Suppressor macrophage treated with lipopolysaccharide for 1 hour (primary cell): ENCODE measurements at places on chromosomes 12 and 14.

DNA sequence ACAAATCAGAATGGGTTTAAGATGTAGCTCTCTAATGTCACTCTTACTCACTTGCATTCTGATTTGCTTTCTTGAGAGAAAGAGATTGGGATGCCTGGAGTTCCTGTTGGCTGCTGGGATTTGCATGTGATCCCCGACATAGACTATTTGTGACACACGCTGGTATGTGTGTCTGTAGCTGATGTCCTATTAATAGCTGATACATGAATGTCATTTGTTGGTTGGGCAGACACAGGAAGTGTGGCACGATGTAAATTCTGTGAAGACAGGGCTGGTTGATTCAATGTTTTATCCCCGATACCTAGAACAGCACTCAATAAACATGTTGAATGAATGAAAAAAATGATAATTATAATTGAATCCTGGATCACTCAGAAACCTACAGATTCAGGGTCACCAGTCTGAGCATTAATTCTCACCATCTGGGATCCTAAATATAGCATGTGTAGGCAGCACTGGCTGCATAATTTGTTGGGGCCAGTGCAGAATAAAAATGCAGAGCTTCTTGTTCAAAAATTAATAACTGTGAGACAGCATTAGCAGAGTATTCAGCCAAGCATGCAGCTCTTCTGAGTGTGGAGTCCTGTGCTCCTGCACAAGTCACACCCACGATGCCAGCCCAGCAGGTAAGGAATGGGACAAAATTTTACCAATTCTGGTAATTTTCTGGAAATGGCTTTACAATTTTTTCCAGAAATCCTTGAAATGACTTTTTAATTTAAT lies 35.5 kb upstream of the SOCS2 start:
- no peak for DNase-seq

DNA sequence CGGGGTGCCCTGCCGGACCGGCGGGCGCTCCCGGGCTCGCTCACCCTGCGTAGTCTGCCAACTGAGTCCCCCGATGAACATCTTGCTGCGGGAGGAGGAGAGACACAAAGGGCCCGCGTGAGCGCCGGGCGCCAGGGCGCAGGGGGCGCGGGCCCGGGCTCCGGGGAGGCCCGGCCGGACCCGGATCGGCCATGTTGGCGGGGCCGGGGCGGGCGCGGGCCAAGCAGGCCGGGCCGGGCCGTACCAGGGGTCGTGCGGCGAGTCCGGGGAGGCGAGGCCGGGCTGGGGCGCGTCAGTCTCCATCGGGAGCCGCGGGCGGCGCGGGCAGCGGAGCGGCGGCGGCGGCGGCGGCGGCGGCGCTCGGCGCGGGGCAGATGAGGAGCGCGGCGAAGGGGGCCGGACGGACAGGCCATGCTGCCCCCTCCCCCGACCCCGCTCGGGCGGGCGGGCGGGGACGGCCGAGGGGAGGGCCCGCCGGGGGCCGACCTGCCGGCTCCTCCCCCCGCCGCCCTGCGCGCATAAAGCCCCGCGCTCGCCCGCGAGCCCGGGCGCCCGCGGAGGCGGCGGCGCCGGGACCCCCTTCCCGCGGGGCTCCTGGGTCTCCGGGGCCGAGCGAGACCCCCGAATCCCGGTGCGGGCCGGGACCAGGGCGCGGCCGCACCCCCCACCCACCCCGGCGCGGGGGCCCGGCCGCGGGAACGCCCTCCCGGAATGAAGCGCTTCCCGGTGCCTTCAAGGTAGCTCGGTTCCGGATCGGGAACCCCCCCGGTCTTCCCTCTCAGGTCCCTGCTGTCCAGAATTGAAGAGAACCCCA lies at the start of gene MSI1:
TSS of gene MSI1 (minus strand) at position 376 of the 814 bp plus-strand sequence. CDS start at position 303, 73 bp downstream.
- peak; percentile 41 for DNase-seq

DNA sequence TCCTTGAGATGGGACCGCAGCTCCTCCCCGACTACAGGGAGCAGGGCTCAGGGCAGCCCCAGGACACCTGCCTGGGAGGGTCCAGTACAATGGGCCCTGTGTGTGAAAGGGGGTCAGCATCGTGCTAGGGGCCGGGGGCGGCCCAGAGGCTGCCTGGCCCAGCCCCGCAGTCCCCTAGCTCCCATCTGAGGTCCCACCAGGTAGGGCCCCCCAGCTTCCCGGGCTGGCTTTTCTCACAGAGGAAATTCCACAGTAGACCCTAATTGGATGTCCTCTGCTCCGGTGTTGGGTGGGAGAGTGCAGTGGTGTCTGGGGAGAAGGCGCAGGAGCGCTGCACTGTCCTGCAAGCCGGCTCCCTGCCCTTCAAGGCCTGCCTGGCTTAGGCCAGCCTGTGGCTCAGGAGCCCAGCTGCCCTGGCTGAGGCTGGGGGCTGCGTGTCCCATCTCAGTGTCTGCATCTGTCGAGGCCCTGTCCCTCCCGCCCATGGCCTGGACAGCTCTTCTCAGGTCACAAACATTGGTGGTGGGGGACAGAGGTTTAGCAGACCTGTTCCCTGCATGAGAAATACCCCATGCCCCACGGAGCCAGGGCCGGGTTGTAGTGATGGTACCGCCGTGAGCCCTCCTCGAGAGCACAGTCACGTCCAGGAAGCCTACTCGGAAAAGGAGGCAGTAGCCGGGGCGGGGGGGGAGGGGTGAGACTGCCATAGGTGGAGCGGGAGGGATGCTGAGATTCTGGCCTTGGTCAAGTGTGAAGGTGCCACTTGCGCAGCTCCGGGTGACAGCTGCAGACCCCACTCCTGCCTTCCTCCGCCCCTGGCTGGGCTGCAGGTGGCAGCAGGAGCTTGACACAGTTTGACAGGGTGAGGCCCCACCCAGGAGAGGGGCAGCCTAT lies 11.6 kb downstream of the HIP1R start:
- DNase-seq = no peak

DNA sequence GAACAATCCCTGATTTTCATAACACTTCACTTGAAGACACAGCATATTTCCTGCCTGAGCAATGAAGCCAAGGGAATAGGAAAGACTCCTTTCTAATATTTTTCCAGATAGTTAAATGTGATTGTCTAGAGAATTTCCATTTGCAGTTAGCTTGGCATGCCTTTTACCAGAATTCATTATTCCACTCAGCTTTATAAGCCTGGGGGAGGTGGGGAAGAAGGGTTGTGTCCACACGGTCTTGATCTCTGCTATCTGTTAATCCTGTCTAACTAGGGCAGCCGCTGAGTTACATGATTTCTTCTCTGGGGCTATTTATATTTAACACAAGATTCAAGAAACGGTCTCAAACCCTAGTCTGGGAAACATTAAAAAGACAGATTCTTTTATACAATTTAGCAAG lies 146.6 kb upstream of the FSCB start:
- DNase-seq = no peak

DNA sequence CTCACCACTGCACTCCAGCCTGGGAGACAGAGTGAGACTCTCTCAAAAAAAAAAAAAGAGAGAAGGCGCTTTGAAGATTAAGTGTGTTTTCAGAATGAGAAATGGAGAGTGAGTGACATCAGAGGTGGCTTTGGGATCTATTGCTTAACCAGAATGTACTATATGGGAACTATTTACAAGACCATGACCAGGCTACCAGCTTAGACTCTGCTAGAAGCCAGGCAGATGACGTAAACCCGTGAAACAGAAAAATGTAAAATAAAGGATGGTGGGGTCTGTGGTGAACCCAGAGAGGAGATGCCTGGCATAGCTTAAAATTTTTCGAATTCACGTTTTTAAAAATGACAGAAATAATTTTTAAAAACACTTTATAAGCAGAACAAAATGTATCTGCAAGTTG lies 82.0 kb downstream of the IFT43 start:
- DNase-seq = no peak

GRCh38 chr12:121872546-121873215 lies 14.0 kb upstream of the HPD start:
- peak; percentile 20 for DNase-seq

GRCh38 chr12:127268213-127268612 lies 998.8 kb upstream of the TMEM132C start:
- peak; percentile 55 for DNase-seq

DNA sequence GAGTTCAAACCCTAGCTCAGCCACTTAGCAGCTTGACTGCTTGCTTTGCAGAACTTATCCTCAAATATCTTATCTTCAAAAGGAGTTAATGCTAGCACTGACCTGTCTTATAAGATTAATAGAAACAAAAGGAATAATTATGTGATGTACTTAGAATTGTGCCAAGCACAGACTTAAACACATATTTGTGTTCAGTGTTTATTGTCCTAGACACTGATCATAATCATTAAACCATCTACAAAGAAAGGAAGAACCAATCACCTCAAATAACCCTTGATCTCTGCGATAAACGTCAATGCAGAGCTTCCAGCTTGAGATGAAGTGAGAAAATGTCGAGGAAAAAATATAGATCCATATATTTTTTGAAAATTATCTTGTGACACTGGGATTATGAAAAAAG lies 73.1 kb downstream of the ATXN7L3B start:
- no peak for DNase-seq

DNA sequence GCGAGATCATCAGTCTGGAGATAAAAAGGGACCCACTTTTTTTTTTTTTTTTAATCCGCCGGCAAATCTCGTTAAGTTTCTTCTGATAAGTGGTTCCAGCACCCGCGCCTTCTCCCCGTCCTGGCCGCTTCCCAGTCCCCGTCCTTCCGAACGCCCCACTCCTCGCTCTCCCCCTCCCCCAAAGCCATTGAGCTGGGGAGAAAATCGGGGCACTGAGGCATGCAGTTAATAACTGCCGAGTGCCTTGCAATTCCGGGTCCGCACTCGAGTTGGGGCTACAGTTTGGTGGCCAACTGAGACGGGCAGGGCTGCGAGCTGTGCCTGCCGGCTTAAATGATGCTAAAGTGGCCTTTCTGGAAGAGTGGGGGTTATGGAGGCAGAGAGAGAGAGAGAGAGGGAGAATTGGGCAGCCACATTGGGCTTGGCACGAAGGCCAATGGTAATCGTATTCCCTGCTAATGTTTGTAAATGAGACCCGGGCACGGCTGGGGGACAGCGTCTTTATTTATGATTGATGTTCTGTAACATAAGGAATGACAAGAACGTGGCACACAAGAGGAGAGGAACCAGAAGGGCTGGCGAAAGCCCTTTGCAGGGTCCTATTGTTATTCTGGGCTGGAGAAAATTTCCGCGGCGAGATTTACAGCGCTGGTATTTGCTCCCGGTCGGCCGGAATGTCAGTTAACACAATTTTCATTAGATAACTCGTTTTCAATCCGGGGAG lies 115.4 kb upstream of the MYL2 start:
- no peak for DNase-seq

- DNase-seq = no peak
Measured at GRCh38 chr12:11563785-11564739, 85.4 kb upstream of the ETV6 start.

GRCh38 chr14:61430066-61430757 lies 108.8 kb downstream of the PRKCH start:
- DNase-seq = no peak

DNA sequence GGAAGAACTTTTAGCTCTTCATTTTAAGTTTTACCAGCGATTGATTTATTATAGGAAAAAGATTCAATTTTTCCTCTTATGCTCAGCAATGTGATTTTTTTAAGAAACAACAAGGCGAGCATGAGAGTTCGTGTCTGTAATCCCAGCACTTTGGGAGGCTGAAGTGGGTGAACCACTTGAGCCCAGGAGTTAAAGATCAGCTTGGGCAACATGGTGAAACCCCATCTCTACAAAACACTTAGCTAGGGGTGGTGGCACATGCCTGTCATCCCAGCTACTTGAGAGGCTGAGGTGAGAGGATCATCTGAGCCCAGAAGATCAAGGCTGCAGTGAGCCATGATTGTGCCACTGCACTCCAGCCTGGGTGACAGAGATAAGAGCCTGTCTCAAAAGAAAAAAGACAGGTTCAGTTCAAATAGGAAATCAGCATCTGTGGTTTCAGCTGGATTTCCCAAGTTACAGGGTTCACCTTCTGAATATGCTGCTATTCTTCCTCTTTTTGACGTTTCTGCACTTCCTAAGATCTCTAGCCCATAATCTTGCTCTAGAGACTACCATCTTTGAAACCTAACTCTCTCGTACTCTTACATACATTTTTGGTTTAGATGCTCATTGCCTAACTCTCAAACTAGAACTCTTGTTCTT lies 274.7 kb downstream of the SEC23A start:
- DNase-seq = no peak

GRCh38 chr14:49992036-49992435 lies 99.2 kb downstream of the ARF6 start:
- no peak for DNase-seq

GRCh38 chr12:68890701-68891113 lies 42.3 kb downstream of the CPM start:
- no peak for DNase-seq

DNA sequence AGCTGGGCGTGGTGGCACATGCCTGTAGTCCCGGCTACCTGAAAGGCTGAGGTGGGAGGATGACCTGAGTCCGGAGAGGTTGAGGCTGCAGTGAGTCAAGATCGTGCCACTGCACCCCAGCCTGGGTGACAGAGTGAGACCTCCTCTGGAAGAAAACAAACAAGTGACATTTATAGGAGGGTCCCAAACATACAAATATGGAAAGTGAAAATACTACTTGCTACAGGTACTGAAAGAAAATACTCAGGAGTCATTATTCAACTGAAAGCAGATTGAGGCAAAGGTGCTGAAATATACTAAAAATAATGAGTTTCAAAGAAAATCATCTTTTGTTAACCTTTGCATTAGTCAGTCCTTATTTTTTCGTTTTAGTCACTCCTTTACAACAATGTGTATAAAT lies 53.5 kb downstream of the ETV6 start:
- no peak for DNase-seq

DNA sequence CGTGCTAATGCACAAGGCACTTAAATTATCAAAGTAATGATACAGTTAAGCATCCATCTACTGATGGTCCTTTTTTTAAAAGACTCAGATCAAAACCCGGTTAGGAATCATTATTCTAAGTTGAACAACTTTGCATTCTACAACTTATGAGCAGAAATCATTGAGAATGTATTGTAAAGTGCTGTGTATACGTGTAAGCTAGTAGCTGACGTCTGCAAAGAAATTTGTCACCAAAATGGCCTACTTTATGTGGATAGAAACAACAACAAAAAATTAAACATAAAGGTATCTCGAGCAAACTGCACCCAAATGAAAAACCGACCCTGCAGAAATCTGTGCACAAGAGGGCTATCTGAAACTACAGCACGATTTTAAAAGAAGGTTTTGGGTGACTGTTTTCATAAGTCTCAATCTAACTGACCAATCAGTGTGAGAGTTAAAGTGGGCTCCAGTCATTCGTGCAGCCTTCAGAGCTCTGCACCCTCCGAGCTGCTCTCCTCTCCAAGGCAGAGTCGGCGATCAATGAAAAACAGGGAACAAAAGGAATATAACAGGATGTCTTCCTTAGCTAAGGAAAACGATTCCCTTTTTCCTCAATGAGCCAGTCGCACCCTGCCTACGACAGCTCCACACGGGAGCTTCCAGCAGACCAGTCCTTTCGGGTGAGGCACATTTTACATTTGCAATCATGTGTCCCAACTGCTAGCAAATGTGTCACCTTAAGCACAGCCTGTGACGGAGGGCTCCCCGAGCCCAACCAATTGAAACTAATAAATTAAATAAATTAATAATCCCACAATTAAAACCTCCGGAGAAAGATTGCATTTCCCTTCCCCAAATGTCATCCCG lies 200.7 kb upstream of the FOXN3 start:
- DNase-seq = peak; percentile 51

- DNase-seq = no peak
Measured at GRCh38 chr14:24802236-24802635, 168.2 kb upstream of the GZMB start.

GRCh38 chr12:107649661-107650061 lies 35.9 kb upstream of the PWP1 start:
- no peak for DNase-seq

- DNase-seq = peak; percentile 67
Measured at GRCh38 chr14:95258754-95259593, 60.7 kb downstream of the CLMN start.
